ENCODE measurements at places on chromosomes 4 and X.
A peak's percentile ranks its signal among the peaks of the same experiment; 100 is the strongest.

GRCh38 chrX:138191998-138192397 lies 519.5 kb downstream of the FGF13 start:
- DNase-seq: peak; percentile 47

- DNase-seq: no peak
Measured at GRCh38 chr4:4462970-4463369, 76.1 kb downstream of the NSG1 start.

DNA sequence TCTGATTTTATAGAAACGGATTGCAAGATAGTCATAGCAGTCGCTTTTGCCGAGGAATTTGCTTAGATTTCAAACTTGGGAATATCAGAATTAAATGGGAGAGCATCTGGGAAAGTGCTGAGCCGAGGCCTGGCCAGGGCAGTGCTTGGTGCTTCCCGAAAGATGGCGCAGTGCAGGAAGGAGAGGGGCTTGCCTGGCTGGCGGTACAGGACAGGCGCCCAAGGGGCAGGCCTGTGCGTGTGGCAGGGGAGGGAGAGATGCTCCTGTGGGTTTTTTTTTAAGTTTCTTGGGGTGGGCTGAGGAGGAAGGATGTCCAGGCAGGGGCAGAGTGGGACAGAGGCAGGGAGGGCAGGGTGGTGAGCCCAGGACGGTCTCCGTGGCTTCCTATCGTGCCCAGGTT lies 241.1 kb downstream of the AFAP1 start:
- DNase-seq: no peak

DNA sequence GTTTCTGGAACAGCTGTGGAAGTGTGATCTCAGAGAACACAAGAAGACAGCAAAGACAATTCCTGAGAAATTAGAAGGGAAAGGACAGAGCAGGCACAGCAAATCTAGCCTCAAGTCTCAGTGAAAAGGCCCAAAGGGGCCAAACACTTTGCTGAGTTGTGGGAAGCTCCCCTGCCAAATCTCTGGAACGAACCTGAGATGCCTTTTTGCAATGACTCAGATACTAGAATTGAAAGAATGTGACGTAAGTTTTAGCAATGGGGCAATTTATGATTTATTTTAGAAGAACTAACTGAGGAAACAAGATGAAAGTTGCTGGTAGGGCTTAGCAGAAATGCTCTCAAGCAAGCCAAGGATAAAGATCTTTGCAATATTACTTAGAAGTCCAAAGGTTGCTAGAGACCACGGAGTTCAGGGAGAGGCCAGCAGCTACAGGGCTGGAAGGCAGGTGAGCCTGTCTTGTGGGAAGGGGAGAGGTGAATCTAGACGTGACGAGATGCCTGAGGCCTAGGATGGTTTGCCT lies 92.8 kb downstream of the AMELX start:
- DNase-seq: peak; percentile 44

- no peak for DNase-seq
Measured at GRCh38 chr4:92501456-92501855, 197.7 kb downstream of the GRID2 start.

- DNase-seq: no peak
Measured at GRCh38 chrX:136827026-136827425, 46.3 kb upstream of the ARHGEF6 start.

DNA sequence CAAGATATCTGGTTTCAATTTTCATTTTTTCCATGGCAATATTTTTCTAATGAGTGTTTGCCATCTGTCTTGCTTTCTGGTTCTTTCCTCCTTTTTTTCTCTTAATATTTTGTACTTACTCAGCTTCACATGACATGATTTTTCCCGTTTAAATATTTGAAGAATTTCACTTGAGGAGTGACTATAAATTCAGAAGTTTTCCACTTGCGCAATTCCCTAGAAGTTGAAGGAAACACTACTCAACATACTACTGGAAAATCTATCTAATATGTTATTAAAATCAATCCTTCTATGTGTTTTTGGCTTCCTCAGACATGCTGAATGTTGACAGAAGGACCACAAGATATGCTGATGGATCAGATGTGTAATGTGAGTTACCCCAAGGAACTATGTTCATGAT lies 36.8 kb upstream of the BANK1 start:
- DNase-seq: no peak

Data from hepatocyte (in vitro differentiated cells).